ENCODE measurements at places on chromosomes 13 and 19.

DNA sequence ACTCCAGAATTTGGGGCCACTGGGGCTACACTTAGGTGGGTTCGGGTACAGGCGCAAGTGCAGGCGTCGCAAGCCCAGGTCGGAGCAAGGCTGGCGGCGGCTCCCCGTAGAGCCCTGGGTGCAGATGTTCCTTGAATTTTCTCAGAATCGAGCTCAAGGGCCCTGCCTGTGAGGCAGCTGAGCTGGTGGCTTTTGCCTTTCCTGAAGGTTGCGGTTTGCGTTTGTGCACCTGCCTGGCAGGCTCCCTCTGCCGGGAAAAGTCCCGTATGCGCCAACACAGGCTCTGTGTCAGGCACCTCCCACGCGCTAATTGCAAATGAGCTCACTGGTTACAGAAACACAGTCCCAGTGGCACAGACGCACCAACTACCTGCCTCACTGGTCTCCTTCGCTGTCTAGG, 5.9 kb downstream of the DOHH start:
- DNase-seq: no peak

DNA sequence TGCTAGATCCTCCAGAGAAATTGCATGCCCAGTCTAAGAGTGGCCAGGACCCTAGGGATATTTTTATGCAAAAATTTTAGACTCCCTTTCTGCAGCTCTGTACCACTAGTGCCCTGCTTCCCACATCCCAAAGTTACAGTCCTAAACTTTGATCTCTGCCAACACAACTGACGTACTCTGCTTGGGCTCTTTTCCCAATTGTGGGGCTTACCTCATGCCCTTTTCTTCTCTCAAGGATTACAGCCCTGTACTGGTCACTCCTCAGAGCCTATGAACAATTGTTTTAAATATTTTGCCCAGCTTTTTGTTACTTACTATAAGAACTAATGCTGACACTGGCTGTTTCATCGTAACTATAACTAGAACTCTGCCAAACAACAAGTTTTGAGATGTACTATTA, 57.8 kb upstream of the FBXL3 start:
- no peak for DNase-seq

- DNase-seq: no peak
Measured at GRCh38 chr13:75661443-75661842, 25.3 kb downstream of the LMO7 start.

GRCh38 chr13:100502446-100502845, 86.1 kb downstream of the GGACT start:
- DNase-seq: no peak

GRCh38 chr13:75637181-75637750, 1.1 kb downstream of the LMO7 start:
- no peak for DNase-seq

GRCh38 chr19:29533578-29534544, 8.1 kb downstream of the VSTM2B start:
- no peak for DNase-seq

DNA sequence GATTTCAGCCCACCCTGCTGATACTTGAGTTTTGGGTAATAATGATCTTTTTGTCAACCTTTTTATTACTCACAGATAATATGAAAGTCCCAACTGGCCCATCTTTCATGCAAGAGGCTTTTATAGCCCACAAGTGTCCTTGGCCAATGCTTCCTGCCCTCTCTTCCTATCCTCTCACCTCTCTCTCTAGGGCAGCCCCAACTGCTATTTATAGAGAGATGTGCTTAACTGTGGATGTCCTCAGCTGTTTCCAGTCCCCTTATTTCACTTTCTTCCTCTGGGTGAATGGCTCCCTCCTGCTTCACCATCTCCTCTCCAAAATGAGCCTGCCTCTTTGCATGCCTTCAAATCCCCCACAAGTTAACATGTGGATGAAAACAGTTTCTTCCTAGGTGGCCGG, 27.4 kb downstream of the ARHGEF7 start:
- DNase-seq: no peak

GRCh38 chr13:26919311-26919710, 158.7 kb upstream of the GPR12 start:
- DNase-seq: no peak

GRCh38 chr13:32822771-32823170, 193.5 kb upstream of the KL start:
- DNase-seq: no peak

DNA sequence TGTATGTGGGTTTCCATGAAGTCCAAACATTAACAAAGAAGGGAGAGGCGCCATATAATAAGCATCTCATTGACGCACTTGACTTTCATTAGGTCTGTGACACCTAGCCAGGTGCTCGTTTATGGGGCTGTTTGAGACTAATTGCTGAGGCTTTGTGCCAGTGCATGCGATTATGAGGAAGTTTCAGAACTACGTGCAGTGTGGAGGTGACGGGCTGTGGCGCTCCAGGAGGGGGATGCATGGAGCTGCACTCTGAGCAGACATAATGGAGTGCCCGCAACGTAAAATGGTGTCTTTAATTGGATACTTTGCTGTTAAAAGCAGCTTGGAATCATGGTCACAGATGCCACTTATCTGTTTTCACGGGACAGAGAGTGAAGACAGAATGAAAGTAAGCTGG, 223.2 kb downstream of the FGF9 start:
- no peak for DNase-seq

DNA sequence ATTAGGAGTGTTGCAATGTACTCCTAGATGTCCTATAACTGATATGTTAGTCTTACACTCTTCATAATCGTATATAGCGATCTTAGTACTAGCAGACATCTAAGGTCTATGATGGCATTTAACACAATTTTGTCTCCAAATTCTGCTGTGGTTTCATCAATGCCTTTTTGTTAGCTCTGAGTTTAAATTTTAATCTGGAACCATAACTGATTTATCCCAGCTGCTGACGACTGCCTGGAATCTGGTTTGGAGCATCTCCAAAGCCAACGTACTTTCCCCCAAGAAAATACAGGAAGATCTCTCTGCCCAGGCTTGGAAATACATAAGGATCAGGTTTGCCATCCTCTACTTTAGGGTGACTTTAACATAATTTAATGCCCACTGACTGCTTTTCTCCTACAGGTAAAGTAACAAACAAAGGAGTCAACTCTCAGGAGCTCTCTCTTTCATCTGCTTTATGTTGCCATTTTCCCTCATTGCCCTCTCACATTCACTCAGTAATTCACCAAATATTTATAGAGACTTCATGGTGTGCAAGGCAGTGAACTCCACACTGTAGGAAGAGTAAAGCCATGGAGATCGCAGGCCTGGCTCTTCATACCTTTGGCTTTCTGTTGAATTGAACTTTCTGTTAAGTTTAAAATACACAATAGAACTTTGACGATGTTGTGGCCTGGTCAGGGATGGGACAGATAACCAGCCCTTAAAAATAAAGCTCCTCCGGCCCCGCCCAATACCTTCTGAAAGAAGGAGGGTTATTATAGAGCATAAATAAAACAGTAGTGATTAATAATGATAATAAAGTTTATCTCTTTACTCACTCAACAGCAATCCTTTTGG, 23.3 kb upstream of the SPART start:
- no peak for DNase-seq

DNA sequence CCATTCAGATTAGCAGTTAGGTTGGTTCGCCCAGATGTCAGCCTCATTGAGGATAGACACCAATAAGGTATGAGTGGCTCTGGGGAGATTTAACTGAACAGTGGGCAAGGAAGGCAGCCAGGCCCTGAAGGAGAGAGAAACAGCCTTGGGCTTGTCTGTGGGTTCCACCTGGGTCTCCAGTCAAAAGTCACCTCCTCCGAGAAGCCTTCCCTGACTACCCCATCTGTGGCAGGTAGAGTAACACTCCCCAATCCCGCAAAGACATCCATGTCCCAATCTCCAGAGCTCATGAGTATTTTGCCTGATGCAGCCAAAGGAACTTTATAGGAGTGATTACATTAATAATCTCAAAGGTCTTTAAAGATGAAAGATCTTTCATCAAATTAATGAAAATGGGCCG, 8.0 kb upstream of the YJU2 start:
- no peak for DNase-seq

GRCh38 chr13:102868366-102868936, 22.6 kb downstream of the ERCC5 start:
- DNase-seq: no peak

DNA sequence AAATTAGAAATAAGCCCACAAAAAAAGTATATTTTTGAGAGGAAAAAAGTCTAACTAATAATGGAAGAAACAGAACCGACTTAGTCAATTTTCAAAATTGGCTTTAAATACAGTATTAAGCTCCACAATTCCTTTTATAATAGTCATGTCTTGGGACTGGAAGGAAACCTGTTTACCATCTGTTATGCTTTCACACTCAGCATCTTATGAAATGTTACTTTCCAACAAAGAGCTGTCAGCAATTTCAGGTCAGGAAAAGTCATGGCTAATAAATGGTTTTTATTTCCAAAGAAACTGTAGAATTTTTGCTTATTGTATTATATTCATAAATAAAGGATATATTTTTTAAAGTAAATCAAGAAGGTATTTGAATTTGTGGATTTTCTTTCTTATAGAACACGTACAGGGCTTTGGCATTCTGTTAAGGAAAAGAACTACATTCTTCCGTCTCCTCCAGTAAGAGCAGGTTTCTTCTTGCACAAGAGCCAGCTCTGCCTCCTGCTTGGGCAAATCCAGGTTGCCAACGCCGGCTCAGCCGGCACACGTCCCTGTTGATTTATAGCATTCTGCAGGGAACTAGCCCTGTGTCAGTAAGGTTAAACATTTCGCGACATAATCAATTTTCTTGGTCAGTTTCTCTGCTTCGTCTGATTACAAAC, 52.9 kb upstream of the GPR12 start:
- no peak for DNase-seq

DNA sequence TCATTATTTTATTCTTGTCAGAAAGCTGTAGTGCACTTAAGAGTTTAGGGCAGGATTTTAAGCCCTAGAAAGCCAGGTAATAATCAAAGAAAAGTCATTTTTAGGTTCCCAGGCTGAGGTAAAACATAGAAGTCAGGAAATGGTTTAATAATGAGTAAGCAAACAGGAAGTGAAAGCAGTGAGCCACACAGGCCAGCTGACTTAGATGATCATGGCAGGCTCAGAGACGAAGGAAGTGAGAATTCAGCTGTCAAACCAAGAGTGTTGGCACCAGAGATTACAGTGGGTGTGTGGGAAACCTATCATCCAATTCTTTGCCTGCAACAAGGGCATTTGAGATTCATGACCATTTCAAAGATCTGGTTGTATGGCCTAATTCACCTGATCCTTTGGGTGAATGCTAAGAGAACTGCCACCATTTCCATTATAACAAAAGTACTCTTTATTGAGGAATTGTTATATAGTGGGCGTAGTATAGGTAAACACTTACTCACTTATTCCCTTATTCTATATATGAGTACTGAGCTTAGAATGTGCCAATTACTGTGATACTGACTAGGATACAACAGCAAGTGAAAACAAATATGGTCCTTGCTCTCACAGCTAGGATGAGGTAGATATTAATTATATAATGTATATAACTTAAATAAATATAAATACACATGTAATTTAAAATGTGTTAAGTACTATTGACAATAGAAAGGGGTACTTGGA, 103.7 kb upstream of the EDNRB start:
- peak; percentile 4 for DNase-seq

DNA sequence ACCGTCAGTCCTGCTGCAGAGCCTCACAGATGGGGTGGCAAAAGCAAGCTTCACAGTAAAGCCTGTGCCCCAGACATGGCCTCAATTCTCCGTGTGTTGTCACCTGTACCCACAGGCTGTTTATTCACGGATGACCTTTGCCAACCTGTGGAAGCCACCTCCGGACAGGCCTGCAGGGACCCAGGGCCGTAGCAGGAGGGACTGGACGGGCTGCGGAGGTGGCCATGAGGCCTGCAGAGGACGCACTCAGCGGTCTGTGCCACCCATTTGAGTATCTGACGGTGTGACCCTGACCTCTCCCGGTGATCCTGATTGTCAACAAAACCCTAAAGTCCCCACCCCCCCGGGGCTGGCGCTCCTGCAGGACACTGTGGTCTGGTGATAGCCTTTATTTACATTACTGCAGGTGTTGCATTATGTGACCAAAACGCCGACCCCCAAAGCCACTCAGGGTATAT, 7.8 kb upstream of the KLF16 start:
- DNase-seq: no peak

- no peak for DNase-seq
Measured at GRCh38 chr13:91308299-91308698, 39.2 kb upstream of the MIR17HG start.

DNA sequence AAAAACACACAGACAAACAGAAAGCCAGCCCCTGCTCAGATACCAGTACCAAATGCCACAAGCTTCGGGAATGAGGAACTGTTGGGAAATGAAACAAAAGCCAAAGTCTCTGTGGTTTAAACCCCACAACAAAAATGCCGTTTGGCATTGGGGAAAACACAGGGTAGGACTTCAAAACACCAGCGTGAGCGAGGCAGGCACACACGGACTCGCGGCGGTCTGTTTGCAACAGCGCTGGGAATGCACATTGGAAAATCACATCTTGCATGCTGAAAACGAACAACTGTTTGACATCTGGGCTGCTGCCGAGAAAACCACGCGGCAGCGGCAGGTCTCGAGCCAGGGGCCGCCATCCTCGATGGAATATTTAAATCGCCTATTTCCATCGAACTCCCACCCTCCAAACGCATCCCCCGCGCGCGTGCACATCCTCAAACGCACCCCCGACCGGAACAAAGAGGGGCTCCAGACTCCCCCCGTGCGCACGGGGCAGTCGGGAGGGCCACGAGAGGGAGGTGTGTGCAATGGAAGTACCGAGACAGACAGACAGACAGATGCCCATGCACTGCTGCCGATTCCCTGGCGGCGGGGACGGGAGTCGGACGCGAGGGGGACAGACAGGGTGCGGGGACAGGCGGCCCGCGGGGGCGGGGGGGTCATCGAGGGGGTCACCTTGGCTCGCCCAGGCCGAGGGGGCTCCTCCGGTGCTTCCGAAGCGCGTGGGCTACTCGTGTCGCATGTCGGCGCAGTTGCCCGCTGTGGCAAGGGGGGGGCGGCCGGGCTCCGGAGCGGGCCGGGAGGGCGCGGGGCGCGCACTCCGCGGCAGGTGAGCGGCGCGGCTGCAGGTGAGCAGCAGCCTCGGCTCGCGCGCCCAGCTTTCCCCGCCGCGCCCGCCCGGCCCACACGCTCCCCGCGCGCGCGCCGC, at the start of gene GPR12:
Gene GPR12 (minus strand): TSS at position 880 of the 925 bp plus-strand sequence. CDS start 959 bp downstream, outside the sequence.
- no peak for DNase-seq

DNA sequence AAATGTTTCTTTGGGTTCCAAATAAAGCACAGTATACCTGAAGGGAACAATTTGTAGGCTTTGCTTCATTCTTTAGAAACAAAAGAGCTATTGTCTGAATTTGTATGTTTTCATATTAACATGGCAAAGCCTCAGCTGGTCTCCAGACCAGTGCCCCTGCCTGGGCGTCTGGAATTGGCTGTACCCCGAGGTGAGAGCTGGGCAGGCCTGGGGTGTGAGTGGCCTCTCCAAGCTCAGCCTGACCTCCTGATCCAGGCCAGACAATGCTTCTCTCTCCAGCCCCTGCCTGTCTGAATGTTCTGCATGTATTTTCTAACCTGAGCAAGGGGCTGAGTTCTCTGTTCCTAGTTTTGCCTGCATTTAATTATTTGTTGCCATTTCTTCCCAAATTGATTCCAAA, 66.3 kb upstream of the MCF2L start:
- no peak for DNase-seq

- no peak for DNase-seq
Measured at GRCh38 chr19:48600679-48601417, 5.7 kb upstream of the SPACA4 start.
